ENCODE measurements at places on chromosomes 6 and 20.

GRCh38 chr20:24732599-24732998 is 216.5 kb upstream of the CST7 start:
- no peak for DNase-seq

DNA sequence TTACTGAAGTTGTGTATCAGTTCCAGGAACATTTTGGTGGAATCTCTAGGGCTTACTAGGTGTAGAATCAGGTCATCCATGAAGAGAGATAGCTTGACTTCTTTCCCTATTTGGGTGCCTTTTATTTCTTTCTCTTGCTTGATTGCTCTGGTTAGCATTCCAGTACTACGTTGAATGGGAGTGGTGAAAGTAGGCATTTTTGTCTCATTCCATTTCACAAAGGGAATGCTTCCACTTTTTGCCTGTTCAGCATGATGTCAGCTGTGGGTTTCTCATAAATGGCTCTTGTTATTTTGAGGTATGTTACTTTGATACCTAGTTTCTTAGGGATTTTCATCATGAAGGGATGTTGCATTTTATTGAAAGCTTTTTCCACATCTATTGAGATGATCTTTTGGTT is 195.3 kb downstream of the MOXD1 start:
- no peak for DNase-seq

- no peak for DNase-seq
Measured at GRCh38 chr6:101770116-101770515, 376.6 kb downstream of the GRIK2 start.

DNA sequence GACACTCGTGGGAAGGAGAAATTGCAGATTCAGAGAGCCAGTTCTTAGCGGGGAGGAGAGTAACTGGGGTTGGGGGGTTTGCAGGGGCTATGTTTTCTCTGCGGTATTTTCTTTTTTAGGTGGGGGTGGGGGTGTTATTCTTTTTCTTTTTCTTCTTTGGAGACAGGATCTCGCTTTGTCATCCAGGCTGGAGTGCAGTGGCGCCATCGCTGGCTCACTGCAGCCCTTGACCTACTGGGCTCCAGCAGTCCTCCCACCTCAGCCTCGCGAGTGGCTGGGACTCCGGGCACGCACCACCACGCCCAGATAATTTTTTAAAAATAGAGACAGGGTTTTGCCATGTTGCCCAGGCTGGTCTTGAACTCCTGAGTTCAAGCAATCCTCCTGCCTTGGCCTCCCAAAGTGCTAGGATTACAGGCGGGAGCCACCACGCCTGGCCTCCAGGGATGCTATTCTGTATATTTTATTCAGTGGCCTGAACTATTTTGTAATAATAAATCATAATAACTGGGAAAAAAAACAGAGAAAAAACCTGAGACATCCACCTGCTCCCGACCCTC is 57.3 kb downstream of the UBE2V1 start:
- no peak for DNase-seq

DNA sequence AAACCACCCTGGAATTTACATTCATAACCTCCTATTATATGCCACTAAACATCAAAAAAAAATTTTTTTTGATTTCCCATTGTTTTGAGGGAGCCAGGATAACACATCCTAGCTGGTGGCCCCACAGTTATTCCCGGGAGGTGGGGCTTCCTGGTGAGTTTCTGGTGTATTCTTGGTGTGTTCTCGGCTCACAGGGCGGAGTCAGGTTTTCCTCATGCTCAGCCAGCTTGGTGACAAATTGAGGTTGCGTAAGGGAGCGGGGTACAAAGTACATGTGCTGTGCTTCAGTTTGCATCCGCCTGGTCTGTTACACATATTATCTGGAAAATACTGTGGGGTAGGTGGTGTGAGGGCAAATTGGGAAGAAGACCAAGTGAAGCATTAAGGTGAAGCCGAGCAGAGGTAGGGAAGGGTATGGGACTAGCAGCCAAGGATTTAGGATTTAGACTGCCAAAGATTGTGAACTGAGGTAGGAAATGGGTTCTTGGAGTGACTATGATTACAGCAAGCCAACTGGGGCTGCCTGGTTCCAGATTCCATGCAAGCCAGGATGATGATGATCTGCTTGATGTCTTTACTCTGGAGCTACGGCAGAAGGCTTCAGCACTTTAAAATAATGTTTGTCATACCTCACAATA is 46.2 kb upstream of the EEF1A1 start:
- no peak for DNase-seq

- peak; percentile 28 for DNase-seq
Measured at GRCh38 chr6:17600527-17601385, 654 bp downstream of the FAM8A1 start.

- DNase-seq, result no peak
Measured at GRCh38 chr6:34317172-34317477, 68.3 kb upstream of the SMIM29 start.

GRCh38 chr20:61295249-61295648 is 43.2 kb downstream of the CDH4 start:
- no peak for DNase-seq

DNA sequence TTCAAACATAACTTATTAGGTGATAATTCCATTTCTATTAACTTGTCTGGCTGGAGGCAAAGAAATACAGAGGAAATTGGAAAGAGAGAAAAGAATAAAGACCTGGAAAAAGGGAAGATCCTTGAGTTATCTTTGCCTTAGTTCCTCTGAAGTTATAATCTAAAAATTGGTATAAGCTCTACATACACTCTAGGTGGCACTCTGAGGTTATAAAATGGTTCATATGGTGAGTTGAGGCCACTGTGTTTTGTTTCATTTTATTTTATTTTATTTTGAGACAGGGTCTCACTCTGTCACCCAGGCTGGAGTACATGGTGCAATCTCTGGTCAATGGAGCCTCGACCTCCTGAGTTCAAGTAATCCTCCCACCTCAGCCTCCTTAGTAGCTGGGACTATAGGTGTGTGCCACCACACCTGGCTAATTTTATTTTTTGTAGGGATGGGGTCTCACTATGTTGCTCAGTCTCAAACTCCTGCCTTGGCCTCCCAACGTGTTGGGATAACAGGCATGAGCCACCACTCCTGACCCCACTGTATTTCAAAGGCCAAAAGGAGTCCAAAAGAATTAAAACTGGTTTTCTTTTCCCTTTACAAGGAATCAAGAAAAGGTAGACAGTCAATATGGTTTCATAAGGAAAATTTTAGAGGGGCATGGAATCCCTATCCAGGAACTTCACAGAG is 19.4 kb downstream of the GPX6 start:
- DNase-seq, result no peak

- DNase-seq, result no peak
Measured at GRCh38 chr6:44001318-44002066, 125.8 kb downstream of the MRPL14 start.

DNA sequence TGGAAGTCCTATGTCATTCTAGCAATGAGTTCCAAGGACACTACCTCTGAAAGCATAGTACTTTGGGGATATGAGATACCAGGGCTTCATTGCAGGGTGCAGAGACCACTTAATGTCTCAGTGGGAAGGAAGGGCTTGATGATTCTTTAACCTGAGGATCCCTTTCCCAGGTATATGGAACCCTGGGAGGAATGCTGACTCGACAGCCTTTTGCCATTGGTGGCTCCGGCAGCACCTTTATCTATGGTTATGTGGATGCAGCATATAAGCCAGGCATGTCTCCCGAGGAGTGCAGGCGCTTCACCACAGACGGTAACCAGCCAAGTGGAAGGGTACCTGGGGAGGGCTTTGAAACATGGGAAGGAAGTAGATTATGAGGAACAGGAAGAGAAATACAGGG is 4.2 kb downstream of the PSMB9 start:
- no peak for DNase-seq

DNA sequence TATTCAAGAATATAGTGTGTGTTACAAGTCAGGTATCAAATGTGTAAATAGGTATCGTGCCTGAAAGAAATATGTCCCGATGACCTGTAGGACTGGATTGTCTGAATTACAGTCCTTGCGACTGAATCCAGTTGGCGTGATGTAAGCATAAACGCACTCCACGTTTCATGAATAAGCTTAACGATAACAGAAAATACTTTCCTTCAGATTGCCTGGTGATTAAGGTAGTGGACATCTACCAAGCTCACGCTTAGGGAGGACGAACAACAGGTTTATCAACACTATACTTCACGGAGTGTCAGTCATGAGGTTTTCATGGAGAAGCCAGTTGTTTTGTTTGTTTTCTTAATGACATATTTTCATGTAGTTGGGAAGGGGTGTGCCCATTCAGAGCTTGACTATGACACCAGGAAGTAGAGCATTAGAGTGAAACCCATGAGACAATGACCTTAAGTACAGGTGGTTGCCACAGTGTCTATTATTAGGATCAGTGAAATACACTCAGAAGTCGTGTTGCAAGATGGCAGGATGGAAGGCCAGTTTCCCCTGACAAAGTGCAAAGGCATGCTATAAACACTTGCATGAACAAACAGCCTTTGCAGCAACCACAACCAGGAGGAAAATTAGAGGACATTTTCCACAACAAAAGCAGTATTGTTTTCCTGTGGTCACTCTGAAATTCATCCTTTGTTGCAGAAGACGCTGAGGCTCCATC is 305.8 kb upstream of the PRDM1 start:
- DNase-seq, result no peak

GRCh38 chr20:62089393-62089792 is 23.7 kb upstream of the TAF4 start:
- DNase-seq, result no peak

- no peak for DNase-seq
Measured at GRCh38 chr20:20411836-20412235, 43.9 kb downstream of the INSM1 start.

- no peak for DNase-seq
Measured at GRCh38 chr6:35553315-35553714, 40.6 kb upstream of the TULP1 start.

GRCh38 chr6:36829919-36830544 is 9.2 kb downstream of the CPNE5 start:
- DNase-seq, result no peak

Data from CD8-positive, alpha-beta memory T cell (primary cell).